ENCODE measurements at places on chromosomes 3 and 15. TPM values are rescaled to one million over a fixed set of nuclear protein-coding genes. Genes with fewer than 3 reads are reported as not detected.

Gene KCNMB2
- polyA plus RNA-seq: 23.4 TPM

Gene CPN2
- 0.62 TPM for polyA plus RNA-seq

Gene NEK10
- 2.2 TPM for polyA plus RNA-seq

Gene NPAP1
- 1.4 TPM for polyA plus RNA-seq

Gene REC114
- polyA plus RNA-seq: 0.55 TPM

DNA sequence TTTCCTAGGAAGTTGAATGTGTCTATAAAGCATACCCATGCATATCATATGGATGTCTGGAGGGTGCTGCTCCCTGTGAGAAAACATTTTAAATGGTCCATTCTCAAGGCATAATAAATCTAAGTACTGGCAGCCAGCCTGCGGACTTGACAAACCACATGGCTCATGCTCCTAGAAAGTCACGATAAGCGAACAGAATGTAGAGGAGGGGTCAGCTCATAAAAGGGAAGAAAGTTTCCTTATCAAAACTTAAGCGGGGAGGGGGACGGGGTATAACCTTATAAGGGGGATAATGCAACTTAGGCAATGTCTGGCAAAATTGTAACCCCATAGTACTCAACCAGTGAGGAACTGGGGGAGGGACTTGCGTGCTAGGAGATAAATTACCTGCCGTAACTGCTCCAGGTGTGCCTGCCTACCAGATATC lies 159.8 kb upstream of the LMCD1 start:
- peak; percentile 20 for DNase-seq

GRCh38 chr3:16738451-16738850 lies 133.2 kb upstream of the DAZL start:
- no peak for DNase-seq

- no peak for DNase-seq
These were observed 3.1 kb downstream of the FOXL2NB start for GRCh38 chr3:138950006-138950644.

DNA sequence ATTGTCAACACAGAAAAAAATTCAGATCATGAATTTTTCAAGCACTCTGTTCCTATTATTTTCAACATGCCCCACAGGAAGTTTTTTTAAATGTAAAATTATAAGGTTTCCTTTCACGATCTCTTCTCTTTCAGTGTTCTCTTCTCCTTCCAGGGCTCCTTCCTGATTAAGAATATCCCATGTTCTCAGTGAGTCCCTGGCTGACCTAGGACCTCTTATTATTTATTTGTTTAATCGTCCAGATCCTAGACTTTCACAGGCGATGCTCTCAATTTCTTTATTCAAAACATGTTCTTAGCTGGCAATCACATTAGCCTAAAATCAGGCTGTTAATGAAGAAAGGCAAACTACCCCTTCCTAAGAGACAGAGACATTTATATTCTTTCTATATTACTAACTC lies 124.3 kb downstream of the ABI3BP start:
- DNase-seq: no peak

DNA sequence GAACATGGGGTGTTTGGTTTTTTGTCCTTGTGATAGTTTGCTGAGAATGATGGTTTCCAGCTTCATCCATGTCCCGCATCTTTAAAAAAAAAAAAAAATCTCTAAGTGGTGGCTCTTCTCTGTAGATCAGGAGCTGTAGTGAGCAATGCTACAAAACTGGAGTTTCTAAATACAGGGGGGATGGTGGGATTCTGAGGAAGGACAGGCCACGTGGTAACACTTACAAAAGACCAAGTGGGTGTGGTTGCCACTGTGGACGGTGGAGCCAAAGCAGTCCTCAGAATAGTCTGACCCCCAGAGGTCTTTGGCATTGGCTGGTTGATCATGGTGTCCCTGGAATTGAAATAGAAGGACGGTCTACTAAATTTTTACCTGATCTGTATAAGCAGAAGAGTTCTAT lies 7.7 kb downstream of the CCRL2 start:
- DNase-seq: no peak

- no peak for DNase-seq
These were observed 62.0 kb downstream of the MYO5A start for GRCh38 chr15:52466716-52467115.

DNA sequence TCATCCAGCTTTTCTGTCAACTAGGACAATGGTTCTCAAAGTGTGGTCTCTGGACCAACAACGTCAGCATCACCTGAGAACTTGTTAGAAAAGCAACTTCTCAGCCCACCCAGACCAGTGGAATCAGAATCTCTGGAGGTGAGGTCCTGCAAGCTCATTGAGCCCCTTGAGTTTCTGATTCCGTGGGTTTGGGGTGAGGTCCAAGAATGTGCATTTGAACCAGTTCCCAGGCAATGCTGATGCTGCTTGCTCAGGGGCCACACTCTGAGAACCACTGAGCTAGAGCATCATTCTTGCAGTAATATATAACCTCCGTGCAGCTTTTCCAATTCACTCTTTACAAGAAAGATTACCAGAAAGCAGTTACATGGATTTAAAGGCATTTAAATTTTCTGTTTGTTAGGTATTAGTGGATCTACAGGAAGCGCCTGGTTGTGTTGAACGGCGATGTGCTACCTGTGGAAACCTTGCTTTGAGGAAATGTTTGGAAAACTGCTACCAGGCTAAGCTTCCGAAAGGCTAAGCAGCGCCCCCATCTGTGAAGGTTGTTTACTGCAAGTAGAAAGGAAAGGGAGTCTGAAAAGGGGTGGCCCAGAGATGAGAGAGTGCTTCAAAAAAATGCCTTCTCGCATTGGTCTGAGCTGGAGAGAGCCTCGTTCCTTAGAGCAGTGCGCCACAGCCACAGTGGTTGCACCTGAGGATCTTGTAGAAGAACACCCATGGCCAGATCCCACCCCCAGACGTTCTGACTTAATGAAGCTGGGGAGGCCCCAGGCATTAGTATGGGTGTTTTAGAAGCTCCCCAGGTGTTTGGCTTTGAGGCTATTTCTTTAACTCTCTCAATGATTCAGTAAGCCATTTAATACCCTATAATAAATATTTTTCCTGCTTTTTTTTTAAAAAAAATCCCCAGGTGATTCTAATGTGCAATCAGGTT lies 50.0 kb downstream of the RLBP1 start:
- no peak for DNase-seq

Measured in renal pelvis (tissue), 12 donors.